ENCODE measurements at places on chromosomes 6 and 20. TPM values are rescaled to one million over a fixed set of nuclear protein-coding genes. Genes with fewer than 3 reads are reported as not detected.
A peak's percentile ranks its signal among the peaks of the same experiment; 100 is the strongest.

The TRIM10 gene
- total RNA-seq, result not detected

The PDYN gene
- total RNA-seq, result not detected

The TSPO2 gene
- not detected for total RNA-seq

The BPIFB2 gene
- total RNA-seq, result 2.0 TPM

The SIGLEC1 gene
- total RNA-seq, result 0.80 TPM

The PSORS1C2 gene
- 0.40 TPM for total RNA-seq

The C6orf15 gene
- total RNA-seq, result not detected

The EEF1A1 gene
- 7,434 TPM for total RNA-seq

The HLA-DPB1 gene
- total RNA-seq, result 10.5 TPM

The PGC gene
- total RNA-seq, result not detected

GRCh38 chr6:40930555-40930954 is 108.5 kb downstream of the UNC5CL start:
- ATAC-seq, result peak; percentile 50

DNA sequence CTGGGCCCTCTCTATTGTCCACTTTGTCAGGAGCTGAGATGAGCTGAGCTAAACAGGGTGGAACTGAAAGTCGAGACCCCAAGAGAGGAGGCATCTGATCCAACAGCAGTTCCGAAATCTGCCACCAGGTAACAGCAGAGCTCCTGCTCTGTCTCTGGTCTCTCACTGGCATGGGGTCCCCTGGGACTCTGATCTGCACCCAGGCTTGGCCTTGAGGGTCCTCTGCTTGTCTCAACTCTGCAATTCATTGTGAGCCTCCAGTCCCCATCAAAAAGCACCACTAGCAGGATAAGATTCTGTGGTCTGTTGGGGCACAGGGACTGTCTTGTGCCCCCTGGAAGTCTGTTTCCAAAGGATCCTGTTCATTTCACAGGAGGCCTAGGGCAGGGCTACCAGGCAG is 62.5 kb upstream of the TOP1 start:
- ATAC-seq, result no peak

GRCh38 chr20:43408848-43409576 is 48.7 kb upstream of the SRSF6 start:
- ATAC-seq, result no peak

DNA sequence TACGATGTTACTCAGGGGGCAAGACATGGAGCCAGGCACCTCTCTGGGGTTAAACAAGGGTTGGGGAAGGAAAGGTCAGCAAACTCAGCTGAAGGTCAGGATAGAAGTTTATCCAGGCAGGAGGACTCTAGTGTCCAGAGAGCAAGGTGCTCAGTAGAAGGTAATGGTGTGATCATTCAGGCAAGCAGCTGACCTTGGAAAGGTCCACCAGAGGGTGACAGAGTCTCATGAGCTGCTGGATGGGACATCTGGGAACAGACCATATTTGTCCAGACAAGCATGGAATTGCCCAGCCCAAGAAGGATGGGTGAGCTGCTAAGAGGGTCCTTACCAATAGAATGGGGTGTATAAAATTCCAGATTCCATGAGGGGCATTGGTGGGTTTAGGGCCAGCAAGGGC is 89.5 kb downstream of the MAP3K7 start:
- ATAC-seq, result no peak

DNA sequence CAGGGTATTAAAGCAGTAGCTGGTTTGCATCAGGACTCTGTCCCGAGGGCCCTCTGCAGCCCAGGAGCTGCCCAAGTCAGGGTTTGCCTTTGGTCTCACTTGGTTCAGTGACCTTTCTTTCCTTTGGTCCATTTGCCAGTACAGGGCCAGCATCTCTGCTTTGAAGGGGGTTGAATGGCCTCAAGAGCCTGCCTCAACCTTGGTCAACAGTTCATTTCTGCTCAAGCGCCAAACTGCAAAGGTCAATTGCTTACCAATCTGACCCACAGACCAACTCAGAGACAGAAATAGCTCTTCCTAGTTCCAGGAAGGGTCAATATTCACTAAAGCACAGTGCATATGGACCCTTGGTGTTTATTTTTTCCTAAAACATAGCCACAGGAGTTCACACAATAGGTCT is 19.4 kb downstream of the VIP start:
- ATAC-seq, result no peak

DNA sequence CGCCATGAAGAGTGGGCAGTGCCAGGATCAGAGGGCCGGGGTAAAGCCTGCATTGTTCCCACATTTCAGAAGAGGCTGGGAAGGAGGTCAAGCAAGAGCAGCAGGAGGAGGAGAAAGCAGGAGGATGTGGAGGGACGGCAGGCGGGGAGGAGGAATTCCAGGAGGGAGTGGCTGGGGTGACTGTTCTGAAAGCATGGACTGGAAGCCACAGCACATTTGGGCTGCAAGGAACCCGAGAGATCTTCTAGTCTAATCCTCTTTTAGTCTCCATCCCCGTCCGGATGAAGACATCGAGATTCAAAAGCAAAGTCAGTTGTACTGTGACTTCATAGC is 76.9 kb downstream of the FAM50B start:
- ATAC-seq, result no peak

- no peak for ATAC-seq
Measured at GRCh38 chr20:50353289-50353961, 156.8 kb upstream of the PTPN1 start.

DNA sequence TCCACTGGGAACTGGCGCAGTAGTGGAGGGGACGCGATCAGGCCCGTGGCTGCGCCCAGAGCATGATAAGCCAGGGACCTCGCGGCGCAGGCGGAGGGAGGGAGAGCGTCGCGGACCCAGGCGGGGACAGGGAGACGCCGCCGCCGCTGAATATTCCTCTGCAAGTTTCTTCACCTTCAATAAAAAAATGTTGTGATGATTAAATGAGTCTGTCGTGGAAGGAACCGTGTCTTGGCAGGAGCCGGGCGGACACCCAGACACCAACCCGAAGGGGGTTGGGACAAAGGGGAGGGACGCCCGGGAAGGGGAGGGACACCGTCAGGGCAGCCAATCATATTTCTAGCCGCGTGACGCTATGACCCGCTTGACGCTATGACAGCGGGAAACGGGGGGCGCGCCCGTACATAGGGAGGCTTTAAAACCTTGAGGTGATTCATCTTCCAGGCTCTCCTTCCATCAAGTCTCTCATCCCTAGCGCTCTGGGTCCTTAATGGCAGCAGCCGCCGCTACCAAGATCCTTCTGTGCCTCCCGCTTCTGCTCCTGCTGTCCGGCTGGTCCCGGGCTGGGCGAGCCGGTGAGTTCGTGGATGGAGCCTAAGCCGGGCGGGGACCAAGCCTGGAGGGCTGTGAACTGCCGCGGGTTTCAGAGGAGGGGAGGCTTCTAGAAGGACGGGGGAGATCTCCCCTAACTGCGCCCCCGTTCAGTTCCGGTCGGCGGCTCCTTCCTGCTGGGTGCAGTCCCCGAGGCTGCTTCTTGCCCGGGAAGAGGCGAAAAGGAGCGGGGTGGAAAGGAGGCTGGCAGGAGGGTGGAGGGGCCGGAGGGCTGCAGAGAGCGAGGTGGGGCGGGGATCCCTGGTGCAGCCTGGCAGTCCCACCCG is at the start of gene ULBP2:
TSS of gene ULBP2 (plus strand) at position 432 of the 878 bp plus-strand sequence. CDS start at position 491, 59 bp downstream.
- ATAC-seq, result peak; percentile 97

DNA sequence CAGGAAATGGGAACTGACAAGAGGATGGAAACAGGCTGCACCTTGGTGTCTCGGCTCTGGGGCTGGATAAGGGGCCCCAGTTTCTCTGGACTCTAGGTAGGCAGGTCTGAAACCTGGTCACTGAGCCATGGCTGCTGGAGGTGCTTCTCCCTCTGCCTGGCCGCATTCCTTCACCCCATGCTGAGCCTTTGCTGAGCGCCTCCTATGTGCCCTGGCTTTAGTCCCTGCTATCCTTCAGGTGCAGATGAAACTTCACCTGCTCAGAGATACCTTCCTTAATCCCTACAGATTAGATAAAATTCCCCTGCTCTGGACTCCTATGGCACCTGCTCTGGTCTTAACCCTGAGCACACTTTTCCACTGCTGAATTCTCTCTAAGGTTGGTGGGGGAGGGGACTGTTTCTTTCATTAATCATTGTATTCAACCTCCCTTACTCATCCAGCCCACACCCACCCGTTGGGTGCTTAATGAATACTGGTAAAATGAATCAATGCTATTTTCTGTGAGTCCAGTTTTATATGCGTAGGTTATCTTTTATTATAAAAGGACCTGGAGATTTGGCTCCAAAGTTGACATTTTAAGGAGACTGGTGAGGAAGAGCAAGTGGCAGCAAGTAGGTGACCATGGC is 19.3 kb downstream of the MYLK4 start:
- peak; percentile 45 for ATAC-seq

- ATAC-seq, result no peak
Measured at GRCh38 chr6:82056567-82056966, 191.0 kb downstream of the IBTK start.

DNA sequence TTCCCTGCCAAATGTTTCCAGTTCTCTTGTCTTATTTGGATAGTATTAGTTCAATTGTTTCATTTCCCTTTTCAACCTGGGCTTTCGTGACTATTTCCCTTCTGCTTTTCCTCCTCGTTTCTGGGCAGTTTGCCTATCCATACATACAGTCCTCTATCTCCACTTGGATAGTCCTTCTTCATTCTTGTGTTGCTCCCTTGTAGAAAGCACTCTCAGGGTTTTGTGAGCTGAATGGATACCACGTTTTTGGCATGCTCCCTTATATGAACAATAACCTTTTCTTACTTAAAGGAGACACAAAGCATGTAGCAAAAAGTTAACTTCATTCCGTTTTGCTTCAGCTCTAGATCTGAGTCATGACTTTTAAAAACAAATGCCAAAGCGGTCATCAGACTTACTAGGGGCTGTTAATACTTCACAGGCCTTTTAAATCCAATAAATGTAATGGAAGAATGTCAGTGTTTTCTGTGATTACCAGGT is 16.6 kb downstream of the CRYBG1 start:
- no peak for ATAC-seq

DNA sequence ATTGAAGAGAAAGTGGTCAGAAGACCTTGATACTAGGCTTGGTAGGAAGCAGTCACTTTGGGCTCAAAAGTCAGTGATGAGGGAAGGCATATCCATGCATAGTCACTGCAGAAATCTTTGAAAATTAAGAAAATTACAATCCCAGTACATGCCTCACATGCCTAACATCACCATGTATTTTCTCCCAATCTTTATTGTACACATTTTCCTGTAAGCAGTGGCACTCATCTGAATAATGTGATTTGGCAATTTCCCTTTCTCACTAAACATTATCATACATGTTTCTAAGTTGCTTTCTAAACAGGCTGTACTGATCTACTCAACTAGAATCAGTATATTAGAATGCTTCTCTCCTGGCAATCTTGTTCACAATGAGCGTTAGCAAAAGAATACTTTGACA is 280.7 kb upstream of the SUPT3H start:
- no peak for ATAC-seq

DNA sequence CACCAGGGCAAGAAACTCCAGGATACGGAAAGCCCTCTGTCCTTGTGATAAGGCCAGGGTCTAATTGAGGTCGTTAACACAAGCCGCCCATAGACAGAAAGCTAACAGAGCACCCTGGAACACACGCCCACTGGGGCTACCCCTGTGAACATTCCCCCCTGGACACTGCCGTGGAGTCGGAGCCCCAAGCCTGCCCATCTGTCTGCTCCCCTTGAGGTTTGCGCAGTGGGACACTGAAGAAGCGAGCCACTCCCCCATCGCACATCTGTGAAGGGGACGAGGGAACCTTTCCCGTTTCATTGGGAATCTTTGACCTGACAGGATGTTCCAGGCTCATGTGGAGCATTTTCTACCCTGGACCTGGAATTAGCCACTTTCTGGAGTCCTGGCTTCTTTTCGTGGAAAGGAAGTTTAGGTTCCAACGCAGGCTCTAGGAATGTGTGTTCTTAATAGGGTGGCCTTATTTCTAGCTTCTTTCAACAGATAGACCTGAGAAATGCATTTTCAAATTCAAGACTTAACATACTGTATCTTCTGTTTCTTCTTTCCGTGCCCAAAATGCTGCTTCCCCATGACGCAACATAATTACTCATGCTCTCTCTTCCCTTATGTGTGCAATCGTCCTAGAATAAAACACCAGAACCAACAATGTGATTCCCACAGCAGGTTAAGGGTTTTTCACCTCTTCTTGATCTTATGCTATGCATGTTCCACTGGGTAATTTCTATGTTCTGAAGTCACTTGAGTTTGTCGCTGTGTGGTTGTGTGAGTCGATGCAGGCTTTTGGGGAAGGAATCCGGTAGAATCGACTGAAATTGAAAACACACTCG is 161.1 kb downstream of the ERMARD start:
- ATAC-seq, result no peak

DNA sequence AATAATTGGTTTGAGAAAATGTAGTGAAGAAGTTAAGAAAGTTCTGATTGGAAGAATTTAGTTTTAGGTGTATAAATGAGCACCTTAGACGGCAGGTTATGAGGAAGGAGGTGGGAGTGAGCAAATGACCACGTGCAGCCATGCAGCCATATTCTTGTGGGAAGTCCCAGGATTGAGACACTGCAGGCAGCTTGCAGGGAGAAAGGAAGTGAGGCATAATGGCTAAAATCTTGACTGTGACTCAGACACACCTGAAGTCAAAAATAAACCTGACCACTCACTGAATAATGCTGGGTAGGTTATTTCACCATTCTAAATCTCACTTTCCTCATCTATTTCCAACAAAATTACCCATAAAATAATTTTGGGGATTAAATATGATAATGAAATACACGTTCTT is 16.6 kb downstream of the DSE start:
- peak; percentile 85 for ATAC-seq

DNA sequence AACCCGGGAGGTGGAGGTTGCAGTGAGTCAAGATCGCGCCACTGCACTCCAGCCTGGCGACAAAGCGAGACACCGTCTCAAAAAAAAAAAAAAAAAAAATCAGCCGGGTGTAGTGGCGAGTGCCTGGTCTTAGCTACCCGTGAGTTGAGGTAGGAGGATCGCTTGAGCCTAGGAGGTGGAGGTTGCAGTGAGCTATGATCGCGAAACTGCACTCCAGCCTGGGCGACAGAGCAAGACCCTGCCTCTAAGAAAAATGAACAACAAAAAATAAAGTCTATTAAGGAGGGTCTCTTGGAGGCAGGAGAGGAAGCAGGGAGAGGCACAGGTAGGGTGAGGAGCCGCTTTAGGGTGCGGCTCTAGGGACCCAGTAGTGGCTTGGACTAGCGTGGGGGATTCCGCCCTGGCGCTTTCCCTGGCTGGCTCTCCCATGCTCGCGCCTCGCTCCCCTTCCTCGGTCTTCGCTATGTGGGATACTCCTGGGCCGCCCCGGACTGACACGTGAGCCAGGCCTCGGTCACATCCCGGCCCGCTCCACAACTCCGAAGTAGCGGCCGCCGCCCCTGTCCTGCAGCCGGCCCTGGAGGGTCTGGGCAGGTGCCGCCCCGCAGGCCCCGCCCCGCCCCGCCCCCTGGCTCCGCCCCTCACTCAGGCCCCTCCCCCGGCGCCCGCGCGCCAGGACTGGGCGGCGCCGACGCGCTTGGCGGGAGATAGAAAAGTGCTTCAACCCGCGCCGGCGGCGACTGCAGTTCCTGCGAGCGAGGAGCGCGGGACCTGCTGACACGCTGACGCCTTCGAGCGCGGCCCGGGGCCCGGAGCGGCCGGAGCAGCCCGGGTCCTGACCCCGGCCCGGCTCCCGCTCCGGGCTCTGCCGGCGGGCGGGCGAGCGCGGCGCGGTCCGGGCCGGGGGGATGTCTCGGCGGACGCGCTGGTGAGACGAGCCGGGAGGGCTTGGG is at the start of gene MYBL2:
TSS of gene MYBL2 (plus strand) at position 739 of the 953 bp plus-strand sequence. CDS start at position 909, 170 bp downstream.
- peak; percentile 86 for ATAC-seq

- ATAC-seq, result peak; percentile 33
Measured at GRCh38 chr6:156686301-156686994, 90.7 kb upstream of the ARID1B start.
